ENCODE measurements at places on chromosomes 16 and 17.

DNA sequence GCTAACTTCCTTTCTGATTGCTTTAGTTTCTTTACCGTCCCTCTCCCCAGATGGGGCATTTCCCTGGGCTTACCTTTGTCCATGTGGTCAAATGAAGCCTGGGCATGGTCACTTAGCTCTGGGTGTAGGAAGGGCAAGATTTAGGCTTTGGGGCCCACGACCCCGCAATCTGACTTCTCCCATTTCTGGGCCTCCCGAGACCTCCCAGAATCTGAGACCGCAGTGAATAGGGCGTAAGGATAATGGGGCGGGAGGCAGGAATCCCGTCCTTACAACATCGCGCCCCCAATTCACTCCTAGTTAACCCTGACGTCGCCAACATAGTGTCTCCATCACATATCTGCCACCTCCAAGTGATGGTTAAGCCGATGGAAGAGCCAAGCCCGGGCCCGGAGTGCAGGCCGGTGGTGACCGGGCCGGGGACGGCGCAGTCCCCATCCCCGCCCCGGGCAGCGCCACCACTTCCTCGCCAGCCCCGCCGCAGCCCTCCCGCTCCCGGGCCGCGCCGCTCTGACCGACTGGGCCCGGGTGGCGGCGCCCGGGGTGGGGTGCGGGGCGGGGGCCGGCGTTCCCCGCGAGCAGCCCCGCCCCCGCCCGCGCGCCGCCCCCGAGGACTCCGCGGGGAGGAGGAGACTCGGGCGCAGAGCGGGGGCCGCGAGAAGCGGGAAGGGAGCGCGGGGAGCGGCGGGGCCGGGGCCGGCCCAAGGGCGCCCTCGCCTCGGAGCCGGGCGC is at the start of gene RHBDL3:
Gene RHBDL3 (plus strand): TSS at position 641 of the 732 bp plus-strand sequence. CDS start 358 bp downstream, outside the sequence.
- no peak for DNase-seq

GRCh38 chr16:19389246-19389645 is 28.4 kb upstream of the TMC5 start:
- peak; percentile 47 for DNase-seq

DNA sequence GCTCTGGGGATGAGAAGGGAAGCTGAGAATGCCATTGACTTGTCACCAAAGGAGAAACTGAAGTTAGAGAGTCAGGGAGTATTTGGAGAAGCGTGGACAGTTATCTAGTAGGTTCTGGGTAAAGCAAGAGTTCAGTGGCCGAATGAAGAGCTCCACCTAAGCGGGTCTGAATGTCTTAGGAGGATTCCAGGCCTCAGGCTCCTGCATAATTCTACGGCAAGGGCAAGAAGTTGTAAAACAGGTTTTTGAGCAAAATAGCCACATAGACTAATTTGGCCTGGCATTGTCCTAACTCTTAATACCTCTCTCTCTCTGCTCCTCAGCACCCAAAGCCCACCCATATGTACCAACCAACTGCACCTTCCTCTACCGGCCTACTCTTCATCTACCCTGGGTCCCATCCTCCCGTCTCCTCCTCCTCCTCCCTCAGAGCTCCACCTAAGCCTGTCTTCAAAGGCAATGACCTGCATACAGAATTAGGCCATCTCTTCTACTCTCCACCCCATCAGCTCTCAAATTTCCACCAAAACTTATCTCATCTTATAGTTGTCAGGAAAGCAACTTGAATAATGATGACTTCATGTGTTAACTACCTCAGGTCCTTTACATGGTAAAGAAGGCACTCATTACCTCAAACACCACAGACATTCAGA is 42.0 kb upstream of the KCNJ2 start:
- DNase-seq = no peak

DNA sequence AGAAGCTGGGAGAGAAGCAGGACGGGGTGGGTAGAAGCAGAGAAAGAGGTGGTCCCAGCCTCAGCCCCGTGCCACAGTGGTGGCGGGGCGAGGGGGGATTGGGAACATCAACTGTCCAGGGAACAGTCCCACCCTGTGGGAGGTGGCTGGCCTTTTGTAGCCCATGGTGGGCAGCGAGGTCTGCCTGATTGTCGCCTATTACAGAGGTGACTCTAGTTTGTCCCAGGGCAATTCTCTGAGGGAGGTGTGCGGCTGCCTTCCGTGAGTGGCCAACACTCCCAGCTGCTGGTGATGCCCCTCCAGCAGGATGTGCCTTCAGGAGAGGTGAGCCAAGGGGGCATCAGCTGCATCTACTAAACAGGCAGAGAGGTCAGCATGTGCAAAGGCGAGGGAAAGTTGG is 5.0 kb upstream of the BRD7 start:
- DNase-seq = no peak

DNA sequence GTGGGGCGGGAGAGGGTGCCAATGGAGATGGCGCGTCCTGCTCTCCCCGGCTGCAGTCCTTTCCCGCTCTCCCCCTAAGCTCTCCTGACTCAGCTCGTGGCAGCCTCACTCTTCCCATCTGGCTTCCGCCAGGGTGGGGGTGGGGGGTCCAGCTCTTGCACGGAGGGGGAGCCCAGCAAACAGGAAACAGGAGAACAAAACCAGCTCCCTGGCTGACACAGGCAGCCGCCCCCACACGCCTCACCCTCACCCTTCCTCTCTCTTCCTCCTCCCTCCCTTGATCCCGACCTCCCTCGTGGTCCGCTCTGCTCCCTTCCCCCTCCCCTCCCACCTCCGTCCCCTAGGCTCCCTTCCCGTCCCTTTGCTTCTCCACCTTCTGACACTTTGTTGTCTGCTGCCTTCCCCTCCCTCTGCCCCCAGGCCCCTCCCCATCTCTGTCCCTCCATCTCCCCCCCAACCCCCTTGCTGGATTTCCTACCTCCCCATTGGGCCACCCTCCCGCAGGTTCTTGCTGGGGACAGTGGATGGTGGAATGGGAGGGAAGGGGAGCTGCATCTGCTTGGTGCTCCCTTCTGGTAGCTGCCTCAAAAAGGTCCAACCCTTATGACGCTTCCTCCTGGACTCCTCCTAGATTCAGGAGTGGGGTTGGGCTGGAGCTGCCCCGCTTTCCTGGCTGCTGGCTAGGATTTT is 23.7 kb downstream of the ARHGAP23 start:
- DNase-seq = no peak

GRCh38 chr17:14316126-14316832 is 15.4 kb downstream of the HS3ST3B1 start:
- DNase-seq = no peak

- no peak for DNase-seq
Observed at GRCh38 chr16:9328411-9328810, 237.0 kb downstream of the HAPSTR1 start.

DNA sequence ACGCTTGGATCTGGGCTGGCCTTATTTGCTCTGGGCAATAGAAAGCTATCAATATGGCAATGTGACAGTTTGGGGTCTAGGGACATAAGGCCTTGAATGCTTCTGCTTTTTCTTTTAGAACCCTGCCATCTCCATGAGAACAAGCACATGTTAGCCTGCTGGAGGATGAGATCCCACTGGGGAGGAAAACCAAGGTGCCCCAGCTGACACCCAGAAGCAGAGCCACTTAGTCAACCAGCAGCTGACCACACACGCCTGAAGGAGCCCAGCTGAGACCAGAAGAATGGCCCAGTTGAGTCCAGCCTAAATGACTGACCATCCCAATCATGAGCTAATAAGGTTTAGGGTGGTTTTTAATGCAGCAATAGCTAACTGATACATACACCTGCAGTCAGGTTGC is 171.2 kb downstream of the AHSP start:
- no peak for DNase-seq

- DNase-seq = no peak
Observed at GRCh38 chr16:10333321-10334032, 52.4 kb upstream of the ATF7IP2 start.

GRCh38 chr16:70664325-70665112 is 18.2 kb downstream of the IL34 start:
- DNase-seq = no peak

DNA sequence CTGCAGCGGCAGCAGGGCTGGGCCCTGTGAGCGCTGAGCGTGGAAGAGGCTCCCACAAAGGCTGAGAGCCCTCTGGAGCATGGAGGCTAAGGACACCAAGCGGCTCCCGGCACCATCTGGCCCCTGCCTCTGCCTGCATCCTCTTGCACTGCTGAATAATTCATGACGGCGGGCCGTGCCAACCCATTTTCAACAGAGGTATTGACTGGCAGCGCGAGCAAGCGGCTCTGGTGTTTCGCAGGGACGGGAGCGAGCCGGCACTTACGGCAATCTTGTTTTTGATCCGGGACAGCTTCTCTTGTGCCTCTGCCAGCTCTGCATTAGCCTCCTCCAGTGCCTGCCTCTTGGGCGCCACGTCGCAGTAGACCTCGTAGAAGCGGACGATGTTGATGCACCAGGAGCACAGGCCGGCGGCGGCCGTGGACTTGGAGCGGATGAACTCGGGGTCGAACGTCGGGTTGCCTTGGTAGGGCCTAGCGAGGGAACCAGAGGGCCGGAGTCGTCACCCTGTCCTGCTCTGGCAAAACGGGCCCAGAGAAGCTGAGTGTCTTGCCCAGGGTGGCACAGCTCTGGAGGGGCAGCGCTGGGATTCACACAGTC is 80.4 kb downstream of the PGS1 start:
- DNase-seq = no peak

Data from NAMALWA (cell line).